AG04450 (cell line): ENCODE measurements at places on chromosomes 6 and 20.

DNA sequence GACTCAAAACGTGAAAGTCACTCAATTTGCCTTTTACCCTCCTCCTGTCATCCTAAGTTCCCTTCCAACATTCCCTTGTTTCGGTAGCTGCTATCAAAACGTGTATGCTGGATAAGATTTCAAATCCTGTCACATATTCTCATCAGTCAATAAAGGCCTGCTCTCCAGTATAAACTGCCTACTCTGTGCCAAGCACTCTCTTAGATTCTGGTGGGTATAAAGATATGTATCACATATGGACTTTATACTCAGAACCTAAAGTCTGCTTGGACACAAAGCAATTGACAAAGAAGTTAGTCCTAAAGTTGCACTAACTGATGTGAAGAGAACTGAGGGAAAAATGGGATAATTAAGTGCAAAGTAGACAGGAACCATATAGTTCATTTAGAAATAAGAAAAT lies 476.6 kb upstream of the MARCKS start:
- no peak for DNase-seq

- DNase-seq = no peak
Measured at GRCh38 chr20:63066506-63067265, 59.9 kb upstream of the BHLHE23 start.

- no peak for DNase-seq
Measured at GRCh38 chr6:111657146-111657545, 51.5 kb upstream of the TRAF3IP2 start.

- no peak for DNase-seq
Measured at GRCh38 chr20:49612127-49612738, 44.3 kb upstream of the PTGIS start.

DNA sequence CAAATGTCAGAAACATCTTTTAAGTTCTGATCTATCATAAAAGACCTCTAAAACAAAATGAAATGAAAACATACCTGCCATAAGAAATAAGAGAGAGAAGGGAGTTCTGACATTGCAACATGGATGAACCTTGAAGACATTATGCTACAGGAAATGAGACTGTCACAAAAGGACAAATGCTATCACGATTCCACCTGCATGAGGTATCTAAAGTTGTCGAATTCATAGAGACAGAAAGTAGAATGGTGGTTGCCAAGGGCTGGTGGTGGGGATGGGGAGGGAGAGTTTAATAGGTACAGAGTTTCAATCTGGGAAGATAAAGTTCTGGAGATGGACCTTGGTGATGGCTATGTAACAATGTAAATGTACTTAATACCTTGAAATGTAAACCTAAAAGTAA lies 3.3 kb downstream of the EZR start:
- DNase-seq = no peak

DNA sequence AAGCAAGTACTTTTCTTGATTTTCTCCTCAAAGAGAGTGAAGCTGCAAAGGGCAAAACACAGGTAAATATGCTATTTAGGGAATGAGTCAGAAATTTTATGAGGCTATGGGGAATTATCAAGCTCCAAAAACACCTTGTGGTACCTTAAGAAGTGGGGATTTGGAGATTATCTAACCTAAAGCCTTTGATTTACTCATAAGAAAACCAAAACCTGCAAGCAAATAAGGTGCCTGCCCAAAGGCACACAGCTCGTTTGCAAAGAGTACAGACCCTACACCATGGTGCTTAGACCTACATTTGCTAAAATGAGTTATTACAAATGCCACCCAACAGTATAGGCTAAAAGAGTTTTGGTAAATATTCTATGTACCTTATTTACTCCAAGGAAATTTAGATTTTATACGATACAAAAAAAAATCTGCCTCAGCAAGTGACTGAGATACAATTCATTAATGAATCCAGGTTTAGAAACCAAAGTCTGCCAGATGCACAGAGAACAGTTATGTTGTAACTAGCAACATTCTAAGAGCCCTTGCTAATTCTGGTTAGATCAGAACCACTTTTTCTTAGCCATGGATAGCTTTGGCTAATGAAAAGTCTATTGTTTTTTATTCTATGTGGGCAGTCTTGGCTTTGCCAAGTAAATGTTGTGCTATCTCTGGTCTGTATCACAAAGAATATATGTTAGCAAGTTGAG lies 101.5 kb downstream of the KHDC1L start:
- DNase-seq = no peak

DNA sequence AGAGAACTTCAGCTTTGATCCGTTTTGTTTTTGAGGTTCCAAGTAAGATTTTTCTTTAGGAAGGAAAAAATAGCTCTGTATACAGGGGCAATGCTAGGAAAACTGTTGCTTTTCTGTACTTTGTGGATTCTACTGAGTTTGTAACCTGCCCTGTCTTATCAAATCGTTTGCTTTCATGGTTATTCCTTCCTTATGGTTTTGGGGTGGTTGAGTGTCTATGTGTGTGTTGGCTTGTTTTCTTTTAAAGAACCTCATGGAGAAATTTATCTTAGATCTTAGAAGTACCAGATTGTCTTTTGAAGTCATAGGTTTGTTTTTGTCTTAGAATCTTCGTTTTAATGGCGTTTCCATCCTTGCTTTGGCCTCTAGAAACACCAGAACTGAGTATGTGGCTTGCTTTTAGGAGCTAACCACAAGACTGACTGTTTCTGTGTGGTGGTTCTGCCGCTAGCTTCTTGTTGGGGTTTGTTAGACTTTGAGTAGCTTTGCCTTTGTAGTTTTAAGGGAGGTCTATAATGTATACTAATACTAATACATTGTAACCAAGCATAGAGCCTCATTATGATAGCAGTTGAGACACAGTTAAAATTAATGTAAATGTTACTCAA lies 86.8 kb downstream of the RPP40 start:
- no peak for DNase-seq

DNA sequence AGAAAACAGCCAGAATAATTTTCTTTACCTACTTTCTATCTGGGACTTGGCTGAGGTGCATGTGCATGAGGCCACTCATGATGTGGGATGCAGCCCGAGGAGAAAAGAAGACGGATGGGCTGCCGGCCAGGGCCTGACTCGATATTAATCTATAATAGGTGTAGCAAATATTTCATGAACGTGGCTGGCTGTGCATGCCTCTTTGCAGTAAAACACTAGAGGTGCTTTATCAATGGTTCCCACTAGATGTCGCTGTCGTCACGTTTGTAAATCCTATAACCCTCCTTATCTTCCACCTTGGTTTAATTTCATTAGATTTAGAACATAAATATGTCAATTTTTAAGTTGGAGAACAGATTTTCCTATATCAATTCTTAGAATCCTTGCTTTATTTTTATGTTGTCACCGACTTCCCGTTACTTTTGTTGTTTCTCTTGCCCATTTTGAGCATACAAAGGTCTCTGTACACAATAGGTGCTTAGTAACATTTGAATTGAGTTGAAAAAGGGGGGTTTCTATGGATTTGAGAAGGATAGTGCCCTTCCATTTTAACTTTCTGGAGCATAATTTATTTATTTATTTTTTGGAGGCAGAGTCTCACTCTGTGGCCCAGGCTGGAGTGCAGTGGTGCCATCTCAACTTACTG lies 19.6 kb upstream of the FERMT1 start:
- peak; percentile 23 for DNase-seq

GRCh38 chr20:416950-417800 lies 9.1 kb downstream of the RBCK1 start:
- no peak for DNase-seq

GRCh38 chr6:107033126-107033525 lies 5.1 kb downstream of the MTRES1 start:
- no peak for DNase-seq

DNA sequence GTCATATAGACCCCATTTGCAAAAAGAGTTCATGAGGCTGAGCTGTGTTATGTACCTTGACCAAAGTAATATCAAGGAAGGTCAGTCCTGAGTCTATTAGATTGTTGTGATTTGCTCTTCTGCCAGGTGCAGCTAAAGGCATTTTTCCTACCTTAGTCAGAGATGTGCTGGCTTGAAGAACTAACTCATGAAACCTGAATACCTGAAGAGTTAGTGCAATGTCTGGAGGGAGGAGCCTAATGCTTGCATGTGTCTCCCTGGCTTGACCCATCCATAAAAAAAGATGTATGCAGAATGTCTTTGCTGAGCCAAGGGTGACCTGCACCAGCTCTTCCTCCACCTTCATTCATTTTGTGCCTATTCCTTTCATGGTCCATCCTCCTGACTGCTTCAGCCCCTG lies 742.0 kb downstream of the KIF16B start:
- DNase-seq = no peak

GRCh38 chr6:30742316-30743098 lies at the start of gene FLOT1:
TSS of gene FLOT1 (minus strand) at chr6:30742687. CDS start at chr6:30742189, 498 bp downstream.
- peak; percentile 84 for DNase-seq

DNA sequence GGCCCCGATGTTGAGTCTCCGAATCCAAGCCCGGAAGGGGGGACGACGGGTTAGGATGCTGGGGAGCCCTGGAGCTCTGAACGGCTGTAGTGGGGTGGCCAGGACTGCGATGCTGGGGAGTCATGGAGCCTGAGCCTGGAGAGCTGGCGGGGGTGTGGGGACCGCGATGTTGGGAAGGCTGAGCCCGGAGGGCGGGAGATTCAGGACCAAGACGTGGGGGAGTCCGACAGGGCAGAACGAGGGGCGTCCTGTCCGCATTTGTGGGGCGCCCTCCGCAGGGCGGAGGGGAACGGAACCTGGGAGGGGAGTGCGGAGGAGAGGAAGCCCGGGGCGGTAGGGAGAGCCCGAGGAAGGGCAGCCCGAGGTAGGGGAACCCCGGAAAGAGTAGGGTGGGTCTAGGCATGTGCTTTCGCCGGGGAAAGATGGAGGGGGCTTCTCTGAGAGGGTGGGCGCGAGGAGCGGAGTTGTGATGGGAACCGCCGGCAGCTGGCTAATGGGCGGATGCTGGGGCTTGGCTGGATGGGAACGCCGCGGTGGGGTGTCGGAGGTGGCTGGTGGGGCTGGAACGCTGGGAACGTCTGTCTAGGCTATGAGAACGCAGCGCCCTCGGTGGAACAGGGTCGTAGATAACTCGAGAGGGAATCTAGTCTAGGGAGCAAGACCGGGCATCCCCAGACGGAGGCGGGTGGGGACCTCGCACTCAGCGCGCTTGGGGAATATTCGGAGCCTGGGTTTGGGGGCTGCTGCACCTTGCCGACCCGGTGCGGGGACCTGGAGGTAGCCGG lies 684 bp downstream of the PAQR8 start:
- no peak for DNase-seq

- no peak for DNase-seq
Measured at GRCh38 chr6:157172830-157173536, 150.3 kb downstream of the TMEM242 start.

DNA sequence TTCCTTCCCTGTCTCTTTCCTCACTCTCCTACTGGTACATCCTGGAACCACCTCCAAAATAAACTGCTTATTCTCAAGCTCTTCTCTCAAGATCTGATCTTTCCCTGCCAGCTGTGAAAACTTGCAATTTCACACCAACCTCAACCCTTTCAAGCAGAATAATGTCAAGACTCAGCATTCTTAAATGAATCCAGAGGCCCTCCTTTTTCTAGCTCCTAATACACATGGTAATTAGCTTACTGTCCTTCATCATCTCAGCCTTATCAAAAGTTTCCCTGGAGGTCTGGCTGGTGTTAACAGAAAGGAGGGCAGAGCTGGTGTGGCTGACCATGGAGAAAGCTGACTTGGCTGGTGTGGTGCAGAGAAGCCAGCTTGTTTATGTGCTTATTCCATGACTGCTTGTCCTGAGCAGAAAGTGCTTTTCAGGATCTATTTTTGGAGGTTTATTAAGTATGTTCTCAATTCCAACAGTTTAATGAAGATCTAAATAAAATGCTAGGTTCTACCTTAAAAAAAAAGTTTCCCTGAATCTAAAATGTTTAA lies 50.5 kb downstream of the CFAP61 start:
- no peak for DNase-seq

DNA sequence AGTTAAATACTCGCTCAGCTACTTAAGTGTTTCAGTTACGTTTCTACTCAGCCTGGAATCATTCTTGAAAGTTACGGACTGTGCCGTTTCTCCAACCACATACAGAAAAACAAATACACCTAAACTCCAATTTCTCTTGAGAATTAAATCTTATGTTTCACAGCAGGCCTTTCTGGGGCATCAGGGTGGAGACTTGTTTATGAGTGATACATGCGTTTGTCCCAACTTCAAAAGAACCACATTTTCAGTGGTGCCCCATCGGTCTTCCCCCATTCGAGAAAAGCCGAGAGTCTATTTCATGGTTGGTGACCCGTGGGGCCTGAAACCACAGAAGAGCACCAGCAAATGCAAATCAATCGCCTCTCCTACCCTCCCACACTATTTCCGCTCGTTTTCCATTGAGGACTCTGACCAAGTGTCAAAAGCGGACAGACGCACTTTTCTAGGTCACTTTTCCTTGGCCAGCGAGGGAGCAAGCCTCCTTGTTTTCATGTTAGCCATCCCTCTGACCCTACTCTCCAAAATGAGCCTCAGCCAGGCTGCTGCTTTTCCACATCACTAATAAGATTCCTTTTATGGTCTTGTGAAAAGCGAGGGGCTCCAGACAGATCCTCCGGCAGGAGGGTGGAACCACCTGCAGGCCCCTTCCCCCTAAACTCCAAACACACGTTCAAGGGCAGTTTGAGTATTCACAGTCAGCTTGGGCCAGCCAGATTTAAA lies 3.1 kb downstream of the JAG1 start:
- DNase-seq = no peak

- DNase-seq = no peak
Measured at GRCh38 chr6:87932361-87932760, 115.3 kb upstream of the SPACA1 start.

DNA sequence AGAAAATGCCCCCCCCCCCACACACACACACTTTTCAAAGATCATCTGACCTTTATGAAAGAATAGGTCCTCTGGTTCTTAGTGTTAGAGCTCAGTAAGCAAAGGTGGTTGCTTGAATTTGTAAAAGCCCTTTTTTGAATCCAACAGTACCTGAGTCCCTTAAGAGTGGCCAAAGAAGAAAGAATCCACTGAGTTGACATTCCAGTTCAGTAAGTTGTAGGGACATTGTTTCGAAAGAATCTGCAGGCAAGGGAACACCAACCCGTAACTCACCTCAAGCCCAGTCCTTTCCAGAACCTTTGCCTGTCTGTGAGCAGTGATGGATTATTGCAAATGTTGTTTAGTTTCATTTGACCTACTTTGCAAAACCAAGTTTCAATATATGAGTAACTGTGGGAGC lies 64.2 kb upstream of the MAP3K4 start:
- no peak for DNase-seq

DNA sequence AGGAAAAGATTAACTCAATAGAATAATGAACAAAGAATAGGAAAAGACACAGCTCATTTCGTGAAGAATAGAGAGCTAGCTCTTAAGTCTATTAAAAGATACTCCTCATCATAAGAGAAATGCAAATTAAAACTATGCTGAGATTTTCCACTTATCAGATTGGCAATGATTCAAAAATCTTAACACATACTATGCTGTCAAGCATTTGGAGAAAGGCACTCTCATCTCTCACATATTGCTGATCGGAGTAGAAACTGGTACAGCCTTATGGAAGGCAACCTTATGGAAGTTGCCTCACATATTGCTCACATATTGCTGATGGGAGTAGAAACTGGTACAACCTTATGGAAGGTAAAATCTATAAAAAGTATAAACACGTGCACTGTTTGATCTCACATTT lies 21.4 kb upstream of the PLAGL1 start:
- no peak for DNase-seq
